ENCODE measurements at places on chromosomes 2 and 18.

DNA sequence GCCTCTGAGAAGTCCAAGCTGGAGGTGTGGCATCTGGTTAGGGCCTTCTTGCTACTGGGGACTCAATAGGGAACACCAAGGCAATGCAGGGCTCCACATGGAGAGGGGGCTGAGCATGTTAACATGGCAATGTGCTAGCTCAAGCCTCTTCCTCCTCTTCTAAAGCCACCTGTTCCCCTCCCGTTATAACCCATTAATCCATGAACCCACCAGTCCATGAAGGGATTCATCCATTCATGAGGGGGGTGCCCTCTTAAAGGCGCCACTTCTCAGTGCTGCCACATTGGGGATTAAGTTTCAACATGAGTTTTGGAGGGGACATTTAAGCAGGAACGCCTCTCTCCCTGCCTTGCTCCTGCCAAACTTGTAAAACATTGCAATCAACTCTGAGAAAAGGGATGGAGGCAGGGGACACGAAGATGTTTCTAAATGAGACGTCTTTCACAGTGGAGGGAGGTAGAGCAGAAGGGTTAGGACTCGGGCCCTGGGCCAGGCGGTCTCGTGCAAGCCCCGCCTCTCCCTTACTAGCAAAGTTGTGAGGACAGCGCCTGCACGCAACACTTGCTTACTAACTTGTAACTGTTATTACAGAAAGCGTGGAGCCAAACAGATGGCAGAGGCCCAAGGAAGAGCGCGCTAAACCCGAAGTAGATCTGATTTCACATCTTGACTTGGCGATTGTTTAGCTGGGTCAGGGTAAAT, 118.2 kb upstream of the ZNF516 start:
- DNase-seq = no peak

DNA sequence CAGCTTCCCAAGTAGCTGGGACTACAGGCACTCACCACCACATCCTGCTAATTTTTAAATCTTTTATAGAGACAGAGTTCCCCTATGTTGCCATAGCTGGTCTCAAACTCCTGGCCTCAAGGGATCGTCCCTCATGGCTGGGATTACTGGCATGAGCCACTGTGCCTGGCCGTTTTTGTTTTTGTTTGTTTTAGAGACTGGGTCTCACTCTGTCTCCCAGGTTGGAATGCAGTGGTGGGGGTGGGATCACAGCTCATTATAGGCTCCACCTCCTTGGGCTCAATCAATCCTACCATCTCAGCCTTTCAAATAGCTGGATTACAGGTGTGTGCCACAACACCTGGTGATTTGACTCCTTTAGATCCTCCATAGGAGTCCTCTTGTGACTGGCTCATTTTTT, 19.5 kb upstream of the ZDBF2 start:
- no peak for DNase-seq

GRCh38 chr2:201890453-201890852, 84.1 kb downstream of the CDK15 start:
- DNase-seq = no peak

DNA sequence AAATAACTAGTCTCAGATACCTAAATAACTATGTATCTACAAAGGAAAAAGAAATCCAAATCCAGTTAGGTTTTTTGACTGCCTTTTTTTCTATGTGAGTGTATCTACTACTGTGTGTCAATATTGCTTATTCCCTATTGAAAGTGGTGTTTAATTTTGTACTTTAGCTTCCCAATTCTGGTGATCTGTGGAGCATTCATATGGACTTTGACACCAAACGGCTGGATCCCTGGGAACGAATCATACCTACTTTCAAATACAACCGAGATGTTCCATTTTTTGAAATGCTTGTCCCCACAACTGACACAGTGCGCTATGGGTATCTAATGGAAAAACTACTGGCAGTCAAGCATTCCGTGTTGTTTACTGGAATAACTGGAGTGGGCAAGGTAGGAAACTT, 152.8 kb downstream of the DNAH6 start:
- DNase-seq = no peak

- no peak for DNase-seq
These were observed 9.8 kb upstream of the ARHGEF4 start for GRCh38 chr2:130826821-130827501.

DNA sequence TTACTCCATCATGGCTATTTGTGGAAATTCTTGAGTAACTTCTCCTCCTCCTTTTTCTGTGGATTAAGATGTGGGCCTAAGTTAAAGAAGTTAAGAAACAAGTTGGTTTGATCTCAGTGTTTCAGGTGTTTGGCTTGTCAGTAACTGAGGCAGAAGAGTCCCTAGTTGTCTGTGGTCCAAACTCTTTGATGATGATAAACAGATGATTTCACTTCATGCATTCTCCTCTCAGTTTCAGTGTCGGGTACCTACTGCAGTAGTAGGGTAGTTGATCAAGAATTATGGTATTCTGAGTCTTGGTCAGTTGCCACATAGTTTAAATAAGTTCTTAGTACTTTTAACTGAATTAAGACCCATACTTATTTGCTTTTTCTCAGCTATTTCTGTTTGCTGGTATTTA, 85.6 kb downstream of the NCOA1 start:
- DNase-seq = no peak

DNA sequence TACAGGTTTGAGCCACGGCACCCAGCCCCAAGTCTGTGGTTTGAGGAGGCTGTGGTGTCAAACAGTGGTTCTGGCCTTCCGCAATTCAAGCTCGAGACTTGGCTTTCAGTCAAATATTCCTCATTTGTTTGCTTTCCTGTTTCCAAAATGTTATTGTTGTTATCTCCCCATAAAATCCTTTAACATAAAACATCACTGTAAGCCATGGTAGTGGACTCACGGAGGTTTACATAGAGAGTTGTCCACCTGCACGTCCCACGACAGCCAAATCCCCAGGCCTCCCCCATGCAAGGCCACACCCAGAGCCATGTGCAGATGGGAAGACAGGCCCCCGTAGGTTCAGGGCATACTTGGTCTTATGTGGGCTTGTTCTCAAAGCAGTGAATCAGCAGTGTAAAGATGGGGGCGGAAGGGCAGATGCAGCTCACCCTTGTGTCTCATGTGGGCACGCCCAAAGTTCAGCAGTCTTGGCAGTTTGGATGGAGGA, 18.9 kb upstream of the ST3GAL5 start:
- no peak for DNase-seq

DNA sequence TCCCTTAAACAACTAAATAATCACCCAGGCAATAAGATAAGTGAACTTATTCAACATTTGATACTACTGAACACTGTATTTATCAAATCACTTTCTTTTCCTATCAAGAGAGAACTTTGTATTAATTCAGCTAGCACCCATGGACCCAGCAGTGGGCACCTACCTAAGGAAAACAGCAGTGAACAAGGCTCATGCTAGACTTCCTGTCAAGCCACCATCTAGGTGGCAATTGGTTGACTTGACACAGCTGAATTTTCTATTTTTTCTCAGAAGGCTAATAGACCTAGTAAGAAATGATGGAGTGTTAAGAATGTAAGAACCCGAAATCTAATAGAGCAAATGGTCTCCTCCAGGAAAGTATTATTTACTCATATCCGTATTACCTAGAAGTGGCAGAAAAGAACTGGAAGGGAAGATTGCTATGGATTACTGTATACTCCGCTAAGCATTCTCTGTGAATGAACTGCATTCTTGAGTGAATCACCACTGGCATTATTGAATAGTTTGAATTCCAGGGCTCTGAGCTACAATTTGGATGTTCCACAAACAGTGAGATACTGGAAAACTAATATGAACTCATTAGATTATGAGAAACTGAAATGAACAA, 988.2 kb upstream of the CDH2 start:
- DNase-seq = no peak

- DNase-seq = no peak
These were observed 12.1 kb downstream of the UPP2 start for GRCh38 chr2:158113741-158114295.

Measured in left renal cortex interstitium (tissue), 4 donors.